Right lobe of liver (tissue), 6 donors: ENCODE measurements at places on chromosomes 7 and 10. TPM values are rescaled to one million over a fixed set of nuclear protein-coding genes. Genes with fewer than 3 reads are reported as not detected.
A peak's percentile ranks its signal among the peaks of the same experiment; 100 is the strongest.

Gene DNAJC12
- total RNA-seq = 18.5 TPM

GRCh38 chr7:115678086-115678982, 352.2 kb downstream of the TFEC start:
- H3K27me3 ChIP-seq = no peaks in the 10 kb centered on the region
- H3K4me1 ChIP-seq = no peaks in the 10 kb centered on the region
- DNase-seq = peak; percentile 73
- peak overlapping the region; percentile 25 for H3K4me3 ChIP-seq
- no peaks in the 10 kb centered on the region for H3K36me3 ChIP-seq

GRCh38 chr10:124763267-124763666, 19.1 kb upstream of the FAM53B start:
- DNase-seq = no peak
- no peak overlapping the region for H3K4me3 ChIP-seq
- no peaks in the 10 kb centered on the region for H3K4me1 ChIP-seq
- no peak overlapping the region for H3K27ac ChIP-seq
- no peaks in the 10 kb centered on the region for H3K27me3 ChIP-seq

DNA sequence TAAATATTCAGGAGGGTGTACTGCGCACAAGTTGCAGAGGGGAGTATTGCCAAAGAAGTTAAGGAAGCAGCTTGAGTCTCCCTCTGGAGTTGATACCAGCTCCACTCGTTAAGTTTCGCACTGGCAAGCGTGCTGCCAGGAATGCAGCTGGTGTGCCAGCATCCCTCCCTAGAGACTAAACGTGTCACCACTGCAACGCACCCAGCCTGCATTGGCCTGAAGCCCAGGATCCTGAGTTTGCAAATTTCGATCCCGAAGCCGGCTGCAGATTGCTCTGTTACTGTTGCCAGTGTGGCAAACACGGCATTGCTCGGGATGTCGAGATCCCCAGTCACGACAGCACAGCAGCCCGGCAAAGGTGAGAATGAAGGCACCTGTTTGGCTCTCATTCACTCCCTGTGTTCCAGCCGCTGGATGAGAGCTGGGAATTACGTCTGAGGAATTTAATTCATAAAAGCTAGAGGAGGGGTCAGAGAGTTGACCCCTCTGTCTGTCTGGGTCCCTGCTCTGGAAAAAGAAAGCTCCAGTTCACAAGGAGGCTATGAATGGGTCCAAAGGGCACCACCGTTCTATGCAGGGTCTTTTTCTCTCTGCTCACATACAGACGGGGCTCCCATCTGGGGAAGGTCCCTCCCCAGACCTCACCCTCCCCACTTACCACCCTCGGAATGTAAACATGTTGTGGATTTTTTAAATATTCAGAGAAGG, 61.0 kb downstream of the NRP1 start:
- DNase-seq = peak; percentile 95
- H3K4me3 ChIP-seq = peak overlapping the region; percentile 3
- no peaks in the 10 kb centered on the region for H3K27me3 ChIP-seq
- peak overlapping the region; percentile 83 for H3K27ac ChIP-seq

- peak; percentile 83 for DNase-seq
- H3K27ac ChIP-seq = peak overlapping the region; percentile 53
- no peaks in the 10 kb centered on the region for H3K4me1 ChIP-seq
- no peak overlapping the region for H3K4me3 ChIP-seq
- H3K27me3 ChIP-seq = no peaks in the 10 kb centered on the region
These were observed 67.0 kb upstream of the CFAP46 start for GRCh38 chr10:133009218-133009950.

DNA sequence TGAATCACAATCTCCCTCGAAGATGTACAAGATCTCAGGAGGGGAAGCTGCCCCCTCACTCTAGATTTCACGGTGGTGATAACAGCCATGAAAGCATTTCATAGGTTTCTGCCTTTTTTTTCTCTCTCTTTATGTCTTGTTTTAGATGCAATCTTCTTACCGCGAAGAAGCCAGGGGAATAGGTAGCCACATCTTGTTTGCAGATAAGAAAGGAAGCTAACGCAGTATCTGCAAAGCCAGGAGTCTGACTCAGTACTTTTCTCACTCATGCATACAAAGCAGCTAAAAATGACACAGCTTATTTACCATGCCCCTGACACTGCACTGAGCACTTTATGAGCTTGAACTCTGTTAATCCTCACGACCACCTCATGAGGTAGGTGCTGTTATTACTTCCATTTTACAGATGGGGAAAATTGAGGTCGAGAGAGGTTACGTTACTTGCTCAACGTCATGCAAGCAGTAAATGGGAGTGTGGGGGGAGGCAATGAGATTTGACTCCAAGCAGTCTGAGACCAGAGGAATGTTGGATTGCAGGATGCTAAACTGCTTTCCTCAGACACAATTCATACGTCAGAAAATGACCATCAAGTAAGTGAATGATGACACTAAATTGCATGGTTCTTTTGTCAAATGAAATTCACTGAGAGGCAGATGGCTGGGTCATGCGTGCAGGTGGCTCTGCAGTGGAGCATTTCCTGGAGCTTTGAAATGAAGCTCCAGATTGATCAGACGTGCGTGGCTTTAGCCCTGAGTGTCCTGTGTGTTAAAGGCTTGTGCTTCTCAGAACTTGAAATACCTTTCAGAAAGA, 3.3 kb downstream of the MAP3K8 start:
- peaks cover 32% of the 10 kb centered on the region for H3K36me3 ChIP-seq
- no peaks in the 10 kb centered on the region for H3K27me3 ChIP-seq
- H3K27ac ChIP-seq = peak overlapping the region; percentile 99
- no peak for DNase-seq
- H3K4me3 ChIP-seq = no peak overlapping the region

Gene ZDHHC16
- total RNA-seq = 20.2 TPM

DNA sequence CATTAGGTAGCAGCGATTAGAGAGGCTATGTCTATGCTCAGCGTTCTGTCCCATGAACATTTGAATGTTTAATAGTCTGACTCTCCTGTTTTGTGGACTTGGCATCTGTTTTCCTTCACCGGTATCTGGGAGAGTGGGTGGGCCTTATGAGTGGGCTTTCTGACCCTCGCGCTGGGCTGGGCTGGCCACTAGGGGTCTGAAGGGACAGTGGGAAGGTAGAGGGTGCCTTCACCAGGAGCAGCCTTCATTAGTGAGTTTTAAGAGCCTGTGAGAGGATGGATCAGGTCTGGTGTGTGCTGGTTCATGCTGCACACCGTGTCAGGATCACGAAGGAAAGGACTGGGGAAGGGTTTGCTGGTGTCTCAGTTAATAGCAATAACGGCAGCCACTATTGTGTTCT, 33.4 kb downstream of the DCLRE1A start:
- no peak for DNase-seq
- no peaks in the 10 kb centered on the region for H3K4me1 ChIP-seq
- H3K4me3 ChIP-seq = no peak overlapping the region
- no peak overlapping the region for H3K27ac ChIP-seq

Gene CASTOR2
- total RNA-seq = 7.3 TPM

DNA sequence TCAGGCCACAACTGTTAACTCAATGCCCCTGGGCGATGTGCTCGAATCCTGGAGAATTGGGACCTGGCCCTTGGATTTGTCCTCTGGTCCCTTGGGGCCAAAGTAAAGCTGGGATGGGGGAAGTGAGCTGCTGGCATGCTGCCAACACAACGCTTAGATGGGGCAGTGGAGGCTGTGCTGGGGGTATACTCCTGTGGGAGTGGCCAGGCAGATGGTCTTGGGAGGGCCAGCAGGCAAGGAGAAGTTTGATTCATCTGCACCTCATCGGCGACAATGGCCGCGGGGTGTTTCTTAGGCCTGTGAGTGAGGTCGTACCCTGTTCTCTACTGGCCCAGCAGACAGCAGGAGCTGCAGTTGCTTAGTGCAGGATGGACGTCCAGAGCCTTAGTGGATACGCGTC, 139.0 kb upstream of the MTPN start:
- no peaks in the 10 kb centered on the region for H3K4me1 ChIP-seq
- H3K4me3 ChIP-seq = no peak overlapping the region
- H3K27me3 ChIP-seq = no peaks in the 10 kb centered on the region
- DNase-seq = no peak
- H3K36me3 ChIP-seq = no peaks in the 10 kb centered on the region
- H3K27ac ChIP-seq = no peak overlapping the region

DNA sequence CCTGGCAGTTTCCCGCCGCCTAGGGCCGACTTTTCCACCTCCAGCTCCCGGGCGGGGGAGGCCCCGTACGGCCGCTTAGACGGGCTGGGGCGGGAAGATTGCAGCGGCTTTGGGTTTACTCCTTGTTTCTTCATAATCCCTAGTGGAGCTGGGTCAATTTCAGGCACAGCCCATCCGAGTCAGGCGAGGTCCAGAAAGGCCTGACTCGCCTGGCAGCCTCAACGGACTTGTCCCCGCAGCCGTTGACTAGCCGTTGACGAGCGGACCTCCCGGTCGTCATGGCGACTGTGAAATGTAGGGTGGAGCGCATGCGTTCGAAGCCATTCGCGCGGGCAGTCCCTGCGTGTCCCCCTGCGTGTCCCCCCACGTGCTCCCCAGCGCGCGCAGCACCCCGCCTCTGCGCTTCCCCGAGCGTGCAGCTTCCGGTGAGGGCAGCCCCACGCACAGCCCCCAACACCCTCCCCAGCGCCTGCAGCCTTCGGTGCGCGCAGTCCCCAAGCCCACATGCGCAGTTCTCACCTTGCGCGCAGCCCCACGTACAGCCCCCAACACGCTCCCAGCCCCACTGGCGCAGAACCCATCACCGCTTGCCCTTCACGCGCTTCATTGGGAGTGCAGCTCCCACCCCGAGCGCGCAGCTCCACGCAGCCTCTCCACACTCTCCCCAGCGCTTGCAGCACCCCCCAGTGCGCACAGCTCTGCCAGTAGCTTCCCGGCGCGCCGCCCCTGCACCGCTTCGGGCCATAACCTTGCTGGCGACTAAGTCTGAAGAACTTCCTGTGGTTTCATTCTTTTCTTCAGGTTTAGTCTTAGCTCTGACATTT, 67.8 kb downstream of the TBX20 start:
- DNase-seq = peak; percentile 43
- H3K36me3 ChIP-seq = no peaks in the 10 kb centered on the region
- peak overlapping the region; percentile 43 for H3K4me3 ChIP-seq
- H3K27ac ChIP-seq = no peak overlapping the region
- no peaks in the 10 kb centered on the region for H3K27me3 ChIP-seq

Gene RTKN2
- total RNA-seq = not detected

DNA sequence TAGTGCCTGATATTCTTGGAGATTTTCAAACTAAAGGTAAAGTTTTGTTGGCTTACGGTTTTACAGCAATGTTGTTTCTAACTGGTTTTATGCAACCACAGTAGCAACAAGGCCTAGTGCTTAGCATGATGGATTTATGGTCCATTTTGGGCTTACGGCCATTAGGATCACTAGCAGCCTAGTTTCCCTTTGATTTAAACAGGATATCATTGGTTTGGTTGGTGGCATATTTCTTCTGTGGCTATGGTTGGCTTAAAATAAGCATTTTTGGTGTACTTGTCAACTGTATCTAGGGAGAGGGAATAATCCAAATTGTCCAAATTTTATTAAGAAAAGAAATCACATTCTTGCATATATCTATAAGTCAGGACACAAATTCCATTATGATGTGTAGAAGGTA, 194.0 kb downstream of the HDAC9 start:
- H3K4me3 ChIP-seq = no peak overlapping the region
- no peak for DNase-seq
- no peaks in the 10 kb centered on the region for H3K27me3 ChIP-seq
- H3K27ac ChIP-seq = no peak overlapping the region
- no peaks in the 10 kb centered on the region for H3K4me1 ChIP-seq
- no peaks in the 10 kb centered on the region for H3K36me3 ChIP-seq

GRCh38 chr7:106381252-106381651, 96.5 kb upstream of the NAMPT start:
- H3K36me3 ChIP-seq = no peaks in the 10 kb centered on the region
- no peak for DNase-seq
- no peak overlapping the region for H3K4me3 ChIP-seq
- H3K27ac ChIP-seq = no peak overlapping the region
- H3K4me1 ChIP-seq = no peaks in the 10 kb centered on the region
- H3K27me3 ChIP-seq = no peaks in the 10 kb centered on the region

- no peaks in the 10 kb centered on the region for H3K4me1 ChIP-seq
- no peak overlapping the region for H3K4me3 ChIP-seq
- H3K27ac ChIP-seq = no peak overlapping the region
- no peaks in the 10 kb centered on the region for H3K27me3 ChIP-seq
- no peaks in the 10 kb centered on the region for H3K36me3 ChIP-seq
These were observed 92.1 kb downstream of the BTRC start for GRCh38 chr10:101446071-101446470.

GRCh38 chr7:48168159-48168558, 3.1 kb upstream of the ABCA13 start:
- H3K4me1 ChIP-seq = no peaks in the 10 kb centered on the region
- DNase-seq = no peak
- H3K36me3 ChIP-seq = no peaks in the 10 kb centered on the region
- no peak overlapping the region for H3K27ac ChIP-seq

DNA sequence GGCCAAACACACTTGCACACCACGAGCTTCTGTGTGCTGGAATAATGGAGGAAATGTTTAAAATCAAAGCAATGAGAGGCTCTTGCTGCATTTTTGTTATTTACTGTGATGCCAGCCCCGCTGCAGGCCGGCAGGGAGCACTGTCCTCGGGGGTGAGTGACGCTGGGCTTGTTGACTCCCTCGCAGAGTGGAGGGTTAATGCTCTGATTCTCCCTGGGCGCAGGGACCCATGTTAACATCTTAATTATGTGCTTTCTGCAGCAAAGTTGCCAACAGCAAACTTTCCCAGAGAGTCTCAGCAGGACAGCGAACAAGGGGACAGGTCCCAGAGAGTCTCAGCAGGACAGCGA, 22.9 kb downstream of the SCART1 start:
- no peak for DNase-seq
- no peak overlapping the region for H3K4me3 ChIP-seq
- no peaks in the 10 kb centered on the region for H3K4me1 ChIP-seq
- H3K27ac ChIP-seq = no peak overlapping the region

DNA sequence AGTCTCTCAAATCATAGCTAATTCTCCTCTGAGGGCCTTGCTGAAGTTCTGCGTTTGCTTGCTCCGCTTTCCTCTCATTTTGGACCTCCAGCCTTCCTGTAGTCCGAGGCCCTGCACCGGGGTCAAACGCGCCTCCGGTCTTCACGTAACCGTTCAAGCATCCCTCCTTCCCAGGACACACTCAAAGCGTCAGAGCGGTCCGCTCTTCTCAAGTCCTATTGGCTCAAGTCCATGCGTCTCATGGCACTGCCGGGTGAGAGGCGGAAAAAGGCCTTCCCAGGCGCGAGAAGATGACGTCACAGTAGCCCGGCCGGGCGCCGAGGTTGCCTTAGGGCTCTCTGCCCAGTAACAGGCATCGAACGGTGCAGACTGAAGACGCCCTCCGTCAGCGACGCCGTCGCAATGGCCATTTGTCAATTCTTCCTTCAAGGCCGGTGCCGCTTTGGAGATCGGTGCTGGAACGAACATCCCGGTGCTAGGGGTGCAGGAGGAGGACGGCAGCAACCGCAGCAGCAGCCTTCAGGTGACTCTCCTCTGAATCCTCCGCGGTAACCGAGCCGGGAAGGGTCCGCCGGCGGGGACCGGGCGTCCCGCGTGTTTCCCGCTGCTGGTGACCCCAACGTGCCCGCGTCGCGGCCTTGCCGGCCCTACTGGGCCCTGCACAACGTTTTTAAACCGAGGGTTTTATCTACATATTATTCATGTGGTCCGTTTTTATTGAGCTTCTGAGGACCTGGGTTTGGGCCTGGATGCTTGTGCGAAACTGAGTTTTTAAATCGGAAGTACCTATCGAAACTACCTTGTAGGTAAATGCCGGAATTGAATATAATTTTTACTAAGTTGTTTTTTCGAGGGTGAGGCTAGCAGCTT, at the start of gene NUP42:
Gene NUP42 (plus strand): TSS at position 365 of the 870 bp plus-strand sequence. CDS start 38 bp downstream, at position 403.
- peak; percentile 96 for DNase-seq
- H3K27ac ChIP-seq = peak within 1 kb of the TSS; percentile 93
- H3K4me1 ChIP-seq = no peaks in the 10 kb centered on the region
- no peaks in the 10 kb centered on the region for H3K36me3 ChIP-seq
- H3K27me3 ChIP-seq = no peaks in the 10 kb centered on the region
- H3K4me3 ChIP-seq = peak within 1 kb of the TSS; percentile 97
